ENCODE measurements at places on chromosomes 5 and 9.

GRCh38 chr5:114407783-114408182 lies 45.9 kb downstream of the KCNN2 start:
- DNase-seq: no peak

- DNase-seq: no peak
These were observed 720.6 kb downstream of the SEMA5A start for GRCh38 chr5:8825139-8825757.

DNA sequence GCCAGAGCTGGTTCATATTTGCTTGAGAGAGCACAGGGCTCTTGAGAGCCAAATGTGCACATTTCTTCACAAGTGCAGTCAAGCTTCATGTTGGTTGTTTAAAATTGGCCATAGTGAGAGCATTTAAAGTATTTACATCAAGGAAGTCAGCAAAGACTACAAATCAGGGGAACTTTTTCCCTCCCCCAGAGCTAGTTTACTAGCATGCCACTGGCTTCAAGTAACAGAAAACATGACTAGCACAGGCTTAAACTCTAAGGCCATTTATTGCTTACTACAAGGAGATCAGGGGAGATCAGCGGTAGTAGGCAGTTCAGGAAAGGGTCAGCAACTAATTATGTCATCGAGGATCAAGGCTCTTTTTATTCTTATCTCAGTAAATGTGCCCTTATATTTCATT lies 11.0 kb upstream of the CCDC171 start:
- no peak for DNase-seq

DNA sequence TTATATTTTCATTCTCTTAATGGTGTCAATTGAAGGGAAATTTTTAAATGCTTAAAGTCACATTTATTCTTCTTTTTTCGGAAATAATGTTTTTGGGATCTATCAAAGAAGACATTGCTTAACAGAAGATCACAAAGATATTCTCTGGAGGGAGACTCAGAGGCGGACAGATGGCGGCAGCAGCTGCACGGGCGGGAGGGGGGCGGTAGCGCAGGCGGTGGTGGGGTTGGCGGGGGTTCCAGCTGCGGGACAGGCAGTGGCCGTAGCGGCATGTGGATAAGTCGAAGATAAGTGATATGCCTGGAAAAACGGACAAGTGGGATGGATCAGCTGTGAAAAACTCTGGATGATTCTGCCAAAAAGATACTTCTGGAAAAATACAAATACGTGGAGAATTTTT lies 31.6 kb upstream of the ZDHHC11B start:
- no peak for DNase-seq

DNA sequence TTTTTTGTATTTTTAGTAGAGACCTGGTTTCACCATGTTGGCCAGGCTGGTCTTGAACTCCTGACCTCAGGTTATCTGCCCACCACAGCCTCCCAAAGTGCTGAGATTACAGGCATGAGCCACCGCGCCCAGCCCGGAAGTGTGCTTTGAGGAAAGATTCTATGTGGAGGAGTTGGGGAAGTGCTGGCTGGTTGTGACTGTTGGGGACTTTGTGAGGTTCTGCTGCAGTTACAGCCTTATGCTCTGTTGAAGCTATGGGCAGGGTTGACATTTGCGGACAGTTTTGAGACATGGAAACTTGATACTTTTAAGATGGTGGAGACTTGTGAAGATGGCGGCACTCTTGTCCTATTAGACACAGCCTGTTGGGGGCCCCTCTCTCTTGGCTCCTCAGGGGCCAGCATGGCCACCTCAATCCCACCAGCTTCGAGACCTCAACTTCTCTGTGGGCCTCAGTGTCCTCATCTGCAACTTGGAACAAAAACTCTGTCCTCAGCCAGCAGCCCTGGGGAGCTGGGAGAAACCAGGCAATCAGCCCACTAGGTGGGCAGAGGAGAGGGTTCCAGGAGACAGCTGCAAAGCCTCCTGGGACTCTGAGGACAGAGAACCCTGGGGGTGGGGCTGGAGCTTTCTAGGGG lies 24.9 kb downstream of the C9orf50 start:
- DNase-seq: no peak

GRCh38 chr5:92687821-92688722 lies 892.9 kb downstream of the NR2F1-AS1 start:
- no peak for DNase-seq

Measured in stimulated activated CD4-positive, alpha-beta T cell treated with anti-CD3 and anti-CD28 coated beads, TNF-alpha, amount 100 ng/mL, for 1 hour (primary cell).